ENCODE measurements at places on chromosomes 7 and 10.

DNA sequence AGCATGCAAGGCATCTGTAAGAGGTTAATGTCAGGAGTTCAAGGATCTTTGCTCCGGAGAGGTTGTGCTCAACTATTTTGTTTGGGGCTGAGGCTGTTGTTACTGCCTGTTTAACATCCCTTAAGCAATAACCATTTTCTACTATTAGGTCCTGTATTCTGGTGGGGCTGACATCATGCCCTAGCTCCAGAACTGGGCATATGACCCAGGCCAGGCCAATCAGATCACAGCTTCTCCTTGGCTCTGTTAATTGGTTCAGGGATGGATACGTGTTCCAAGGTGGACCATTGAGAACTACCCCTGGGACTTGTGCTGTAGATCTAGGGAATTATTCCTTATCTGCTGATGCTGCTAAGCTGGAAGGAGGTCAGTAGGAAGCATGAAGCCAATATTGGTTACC is 67.0 kb downstream of the SYPL1 start:
- DNase-seq, result no peak

GRCh38 chr7:98963305-98963704 is 85.0 kb downstream of the TRRAP start:
- no peak for DNase-seq

GRCh38 chr10:79148452-79149344 is 79.9 kb downstream of the ZMIZ1 start:
- peak; percentile 37 for DNase-seq

- no peak for DNase-seq
Observed at GRCh38 chr7:149261316-149261828, 624 bp upstream of the ZNF783 start.

GRCh38 chr7:156684251-156684650 is 43.7 kb downstream of the RNF32 start:
- DNase-seq, result no peak

GRCh38 chr7:22051886-22052673 is 106.4 kb upstream of the CDCA7L start:
- DNase-seq, result no peak

DNA sequence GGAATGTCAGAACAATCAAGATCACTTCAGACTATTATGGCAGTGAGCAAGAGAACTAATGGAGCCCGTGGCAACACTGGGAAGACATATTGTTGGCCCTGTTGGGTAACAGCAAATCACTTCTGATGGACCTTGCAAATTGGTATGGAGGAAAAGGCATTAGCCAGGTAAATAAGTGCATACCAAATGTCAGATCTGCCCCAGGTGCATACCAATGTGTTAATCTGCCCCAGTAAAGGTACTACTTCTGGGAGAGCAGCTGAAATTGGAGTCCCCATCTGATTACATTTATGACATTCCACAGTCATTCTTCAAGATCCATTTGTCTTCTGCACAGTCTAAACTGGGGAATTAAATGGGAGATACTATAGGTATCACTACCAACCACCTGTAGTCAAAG is 3.7 kb upstream of the SGMS1 start:
- no peak for DNase-seq

DNA sequence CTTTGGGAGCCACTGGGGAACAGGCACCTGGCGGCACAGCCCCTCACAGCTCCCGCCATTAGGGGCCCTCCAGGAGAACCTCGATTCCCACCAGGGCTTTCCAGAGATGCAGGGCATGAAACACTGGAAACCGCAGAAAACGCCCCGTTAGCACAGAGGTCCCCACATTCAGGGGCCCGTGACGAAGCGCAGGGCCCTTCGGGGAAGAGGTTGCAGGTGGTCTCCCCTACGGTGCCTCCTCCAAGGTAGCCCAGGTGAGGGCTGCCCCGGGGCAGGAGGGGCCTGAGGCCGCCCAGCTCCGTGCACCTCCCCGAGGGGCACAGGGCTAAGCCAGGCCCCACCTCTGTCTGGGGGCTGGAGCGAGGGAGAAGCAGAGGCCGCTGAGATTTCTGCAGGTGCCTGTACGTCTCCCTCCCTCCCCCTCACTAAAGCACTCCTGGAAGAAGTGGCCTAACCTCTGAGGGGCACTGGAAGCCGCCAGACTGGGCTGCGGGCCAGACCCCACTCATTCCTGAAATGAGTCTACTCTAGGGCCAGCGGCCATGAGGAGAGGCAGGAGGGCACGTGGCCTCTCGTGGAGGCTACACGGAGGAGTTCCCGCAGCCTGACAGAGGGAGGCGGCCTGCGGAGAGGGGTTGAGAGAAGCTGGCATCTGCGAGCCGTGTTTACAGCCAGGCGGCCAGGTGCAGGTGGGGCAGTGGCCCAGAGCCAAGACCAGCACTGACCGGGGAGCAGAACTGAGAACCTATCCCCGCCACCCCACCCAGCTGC is 6.9 kb downstream of the PDGFA start:
- no peak for DNase-seq

GRCh38 chr10:31321396-31321941 is 2.5 kb downstream of the ZEB1 start:
- no peak for DNase-seq

GRCh38 chr7:13111230-13111629 is 423.8 kb downstream of the ARL4A start:
- no peak for DNase-seq

GRCh38 chr7:136807598-136807997 is 60.9 kb upstream of the CHRM2 start:
- DNase-seq, result no peak

GRCh38 chr7:37430640-37431039 is 18.0 kb downstream of the ELMO1 start:
- DNase-seq, result no peak

DNA sequence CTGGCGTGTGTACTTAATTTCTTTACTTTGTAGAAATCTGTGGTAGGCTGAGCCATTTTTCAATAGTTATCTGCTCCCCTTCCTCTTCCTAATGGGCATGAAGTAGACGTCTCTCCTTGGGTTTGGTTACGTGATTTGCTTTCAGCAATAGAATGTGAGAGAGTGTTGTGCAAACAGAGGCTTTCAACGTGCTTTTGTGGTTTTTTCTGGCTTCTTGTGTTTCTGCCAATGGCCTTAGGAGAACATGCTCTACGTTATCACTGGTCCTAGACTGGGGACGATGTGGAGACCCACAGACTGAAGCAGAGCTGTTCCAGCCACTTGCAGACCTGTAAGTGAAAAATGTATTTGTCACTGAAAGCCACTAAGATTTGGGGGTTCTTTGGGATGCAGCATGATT is 107.2 kb upstream of the NPTX2 start:
- DNase-seq, result no peak

DNA sequence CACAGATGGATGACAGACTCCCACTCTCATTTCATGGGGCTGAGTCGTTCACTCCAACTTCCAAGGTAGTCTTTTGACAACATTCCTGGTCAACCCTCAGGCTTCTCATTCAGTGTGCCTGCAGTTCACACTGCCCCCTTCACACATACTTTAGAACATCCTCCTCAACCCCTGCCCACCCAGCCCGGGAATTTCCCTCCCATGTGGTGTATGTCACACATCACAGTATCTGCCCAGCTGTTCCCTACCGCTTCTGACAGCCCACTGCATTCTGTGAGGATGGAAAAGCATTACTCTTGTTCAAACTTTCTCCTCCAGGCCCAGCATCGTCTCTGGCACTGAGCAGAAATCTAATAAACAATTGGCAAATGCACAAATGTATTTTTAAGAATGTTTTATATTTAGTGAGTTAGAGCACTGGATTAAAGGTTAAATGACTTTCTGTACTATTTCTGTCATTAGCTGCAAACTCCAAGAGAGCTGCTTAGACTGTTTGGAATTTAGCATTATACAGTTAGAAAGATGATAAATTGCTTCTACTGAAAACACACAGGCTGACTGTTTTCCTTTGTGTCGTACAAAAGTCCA is 110.4 kb downstream of the SFMBT2 start:
- DNase-seq, result no peak

DNA sequence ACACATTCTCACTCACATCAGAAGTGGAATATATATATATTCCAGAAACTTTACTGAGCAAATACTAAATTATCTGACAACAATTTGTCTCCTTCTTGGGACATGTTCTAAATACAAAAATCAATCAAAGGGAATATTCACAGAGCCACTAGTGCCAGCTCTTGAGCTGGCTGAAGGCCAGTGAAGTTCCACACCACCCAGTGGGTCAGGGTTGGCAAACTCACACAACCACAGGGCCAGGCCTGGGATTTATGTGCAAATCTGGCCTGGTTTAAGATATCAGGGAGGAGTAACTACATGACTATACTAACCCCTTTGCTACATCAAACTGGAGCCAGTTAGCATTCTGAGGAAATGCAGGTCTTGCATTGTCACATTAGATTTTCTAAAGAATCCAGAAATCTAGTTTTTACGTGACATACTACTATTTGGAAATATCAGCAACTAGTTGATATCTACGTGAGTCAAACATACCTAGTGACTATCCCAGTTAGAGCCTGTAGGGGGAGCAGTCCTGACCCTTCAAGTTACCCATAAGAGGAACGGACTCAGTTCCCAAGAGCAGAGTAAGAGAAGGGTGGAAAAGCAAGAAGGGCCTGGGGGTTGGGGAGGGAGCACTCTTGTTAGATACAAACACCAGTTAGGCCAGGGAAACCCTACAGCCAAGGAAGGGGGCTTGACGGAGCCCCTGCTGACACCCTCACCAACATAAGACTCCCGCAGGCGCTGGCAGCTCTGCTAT is 600.4 kb downstream of the KCNMA1 start:
- no peak for DNase-seq

DNA sequence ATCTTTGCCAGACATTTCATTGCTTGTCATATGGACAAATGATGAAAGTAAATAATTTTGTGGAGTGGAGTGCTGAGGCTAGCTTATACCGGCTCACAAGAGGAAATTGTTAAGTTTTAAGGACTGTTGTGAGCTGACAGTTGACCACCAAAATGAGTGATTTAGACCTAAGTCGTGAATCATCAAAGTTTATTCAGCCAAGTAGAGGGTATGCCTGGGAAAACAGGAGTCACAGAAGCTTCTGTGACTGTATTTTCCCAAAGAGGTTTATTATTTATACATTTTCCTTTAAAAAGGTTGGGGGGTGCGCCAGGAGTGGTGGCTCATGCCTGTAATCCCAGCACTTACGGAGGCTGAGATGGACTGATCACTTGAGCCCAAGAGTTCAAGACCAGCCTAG is 21.8 kb downstream of the MRPS24 start:
- no peak for DNase-seq

DNA sequence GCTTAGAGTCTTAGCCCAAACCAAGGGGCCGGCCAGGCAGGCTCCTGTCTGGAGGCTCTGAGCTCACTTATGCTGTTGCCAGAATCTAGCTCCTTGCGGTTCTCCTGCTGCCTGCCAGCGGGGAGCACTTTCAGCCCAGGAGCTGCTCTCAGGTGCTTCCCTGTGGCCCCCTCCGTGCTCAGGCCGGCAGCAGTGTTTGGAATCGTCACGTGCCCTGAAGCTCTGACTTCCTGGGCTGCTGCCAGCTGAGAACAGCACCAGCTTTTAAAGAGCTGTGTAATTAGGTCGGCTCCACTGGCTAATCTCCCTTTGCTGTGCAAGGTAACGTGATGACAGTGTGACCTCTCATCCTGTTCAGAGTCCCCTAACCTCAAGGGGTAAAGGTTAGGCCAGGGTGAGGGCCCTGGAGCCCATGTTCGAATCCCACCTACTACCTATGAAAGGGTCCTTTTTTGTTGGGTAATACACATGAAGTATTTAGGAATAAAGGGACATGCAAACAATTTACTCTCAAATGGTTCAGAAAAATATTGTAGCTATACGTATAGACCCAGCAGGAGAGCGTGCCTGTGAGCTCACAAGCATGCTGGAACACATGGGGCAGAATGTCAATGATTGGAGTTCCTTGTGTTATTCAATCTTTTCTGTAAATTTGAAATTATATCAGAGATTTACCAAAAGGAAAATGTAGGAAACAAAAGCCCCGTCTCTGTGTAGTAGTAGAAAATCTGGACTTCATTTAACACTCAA is 16.6 kb downstream of the ZNF862 start:
- DNase-seq, result no peak

DNA sequence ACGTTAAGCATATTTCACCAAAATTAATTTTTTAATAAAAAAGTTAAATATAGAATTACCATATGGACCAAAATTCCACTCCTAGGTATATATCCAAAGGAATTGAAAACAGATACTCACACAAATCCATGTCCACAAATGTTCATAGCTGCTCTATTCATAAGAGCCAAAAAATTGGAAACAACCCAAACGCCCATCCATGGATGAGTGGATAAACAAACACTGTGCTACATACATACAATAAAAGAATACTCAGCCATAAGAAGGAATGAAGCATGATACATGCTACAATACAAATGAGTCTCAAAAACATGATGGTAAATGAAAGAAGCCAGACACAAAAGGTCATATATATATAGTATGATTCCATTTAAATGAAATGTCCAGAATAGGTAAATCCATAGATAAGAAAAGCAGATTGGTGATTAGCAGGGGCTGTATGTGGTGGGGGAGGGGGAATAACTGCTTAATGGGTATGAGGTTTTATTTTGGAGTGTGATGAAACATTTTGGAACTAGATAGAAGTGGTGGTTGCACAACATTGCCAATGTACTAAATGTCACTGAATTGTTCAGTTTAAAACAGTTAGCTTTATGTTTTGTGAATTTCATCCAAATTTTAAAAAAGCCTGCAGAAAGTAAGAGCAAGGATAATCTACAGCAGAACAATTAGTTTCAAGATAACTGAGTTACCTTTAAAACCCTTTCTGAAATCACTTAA is 101.2 kb upstream of the EFCAB10 start:
- DNase-seq, result peak; percentile 28

Data from tibial nerve (tissue), 4 donors.